ENCODE measurements at places on chromosomes 1 and 21.

DNA sequence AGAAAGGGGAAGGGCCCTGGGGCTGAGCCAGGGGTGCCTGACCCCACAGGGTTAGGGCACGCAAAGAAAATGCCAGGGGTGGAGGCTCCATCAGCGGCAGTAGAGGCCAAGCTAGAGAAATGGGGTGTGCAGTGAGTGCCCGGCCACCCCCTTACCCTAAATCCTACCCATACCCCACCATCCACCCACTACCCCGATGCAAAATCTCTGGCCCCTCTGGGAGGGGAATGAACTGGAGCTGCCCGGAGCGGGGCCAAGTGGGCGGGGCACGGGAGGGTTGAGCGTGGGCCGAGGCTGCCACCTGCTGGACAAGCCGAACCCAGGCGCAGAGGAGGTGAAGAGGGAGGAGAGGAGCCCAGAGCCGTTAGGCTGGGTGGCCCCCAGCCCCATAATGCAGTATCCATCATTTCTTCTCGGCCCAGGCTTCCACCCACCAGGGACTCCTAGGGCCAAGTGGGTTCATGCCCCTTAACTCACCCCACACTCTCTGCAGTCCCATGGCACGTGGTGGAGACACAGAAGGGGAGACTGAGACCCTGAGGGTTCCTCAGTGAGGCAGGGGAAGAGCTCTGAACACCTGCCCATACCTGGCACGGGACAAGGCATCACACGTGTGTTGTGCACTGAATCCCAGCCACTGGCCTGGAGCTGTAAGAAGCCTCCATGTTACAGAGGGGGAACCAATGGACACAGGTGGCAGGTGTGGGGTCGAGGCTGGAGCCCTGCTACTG lies 1.4 kb upstream of the C1QC start:
- DNase-seq: peak; percentile 35

DNA sequence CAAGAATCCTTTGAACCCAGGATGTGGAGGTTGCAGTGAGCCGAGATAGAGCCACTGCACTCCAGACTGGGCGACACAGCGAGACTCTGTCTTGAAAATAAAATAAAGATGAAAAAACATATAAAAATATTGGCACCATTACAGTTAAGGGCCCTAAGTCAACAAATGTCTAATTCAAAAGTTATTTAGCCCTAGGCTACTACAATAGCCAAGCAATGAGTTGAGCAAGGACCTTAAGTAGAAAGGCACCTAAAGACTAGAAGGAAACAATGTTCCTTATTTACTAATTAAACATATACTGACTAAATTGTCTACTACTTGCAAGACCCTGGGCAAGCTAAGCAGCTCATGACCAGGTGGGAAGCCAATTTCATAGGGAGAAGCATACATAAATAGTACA lies 4.1 kb downstream of the PIK3R3 start:
- no peak for DNase-seq

DNA sequence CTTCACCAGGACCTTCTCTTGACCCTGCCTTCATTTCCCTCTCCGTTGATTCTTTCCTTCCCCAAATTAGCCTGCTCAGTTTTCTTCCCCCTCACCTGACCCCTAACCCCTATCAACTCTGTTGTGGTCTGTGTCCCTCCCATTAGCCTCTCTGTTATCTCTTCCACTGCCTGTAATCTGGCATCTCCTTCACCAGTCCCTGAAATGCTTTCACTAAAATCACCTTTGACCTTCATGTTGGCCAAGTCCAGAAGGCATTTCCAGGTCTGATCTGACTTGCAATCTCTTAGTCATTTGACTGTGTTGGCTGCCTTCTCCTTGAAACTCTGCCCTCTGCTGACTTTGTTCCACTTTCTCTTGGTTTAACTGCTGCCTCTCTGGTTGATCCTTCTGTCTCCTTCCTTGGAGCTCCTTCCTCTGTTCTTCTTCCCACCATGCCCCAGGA lies 28.2 kb downstream of the ATP8B2 start:
- DNase-seq: no peak

- no peak for DNase-seq
Observed at GRCh38 chr1:212565571-212566305, 42.8 kb upstream of the ATF3 start.

DNA sequence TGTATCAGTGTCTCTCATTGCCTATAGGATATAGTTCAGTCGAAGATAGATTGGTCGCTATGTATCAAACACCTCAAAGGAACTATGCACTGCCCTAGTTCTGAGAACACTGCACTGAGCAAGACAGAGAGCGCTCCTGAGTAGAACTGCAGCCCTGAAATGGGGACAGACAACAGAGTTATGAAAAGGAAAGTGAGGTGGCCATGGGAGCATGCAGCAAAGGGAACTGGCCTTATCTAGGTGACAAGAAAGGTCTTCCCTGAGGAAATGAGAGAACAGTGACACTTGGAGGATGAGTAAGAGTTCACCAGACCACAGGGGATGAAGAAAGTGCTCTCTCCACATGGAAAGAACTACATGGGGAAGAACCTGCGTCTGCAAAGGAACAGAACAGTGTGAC lies 7.5 kb upstream of the G0S2 start:
- DNase-seq: no peak

- no peak for DNase-seq
Observed at GRCh38 chr1:48772211-48772610, 4.5 kb downstream of the BEND5 start.

DNA sequence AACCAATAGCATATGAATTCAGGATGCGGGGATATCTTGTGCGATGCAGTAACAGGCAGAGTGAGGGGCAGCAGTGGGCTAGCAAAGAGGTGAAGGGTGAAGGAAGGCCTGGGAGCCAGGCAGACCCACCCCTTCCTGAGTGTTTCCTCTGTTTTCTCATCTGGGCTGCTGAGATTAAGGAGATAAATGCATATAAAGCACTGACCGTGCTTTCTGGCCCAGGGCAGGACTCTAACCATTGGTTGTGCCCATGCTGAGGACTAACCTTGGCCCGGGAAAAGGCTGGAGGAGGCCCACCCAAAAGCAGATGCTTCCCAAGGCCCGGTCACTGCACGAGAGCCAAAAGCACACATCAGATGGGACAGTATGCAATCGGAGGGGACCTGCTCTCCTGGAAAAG lies 87.6 kb downstream of the PSMG1 start:
- no peak for DNase-seq

GRCh38 chr1:185939142-185939541 lies 205.0 kb downstream of the HMCN1 start:
- DNase-seq: no peak

DNA sequence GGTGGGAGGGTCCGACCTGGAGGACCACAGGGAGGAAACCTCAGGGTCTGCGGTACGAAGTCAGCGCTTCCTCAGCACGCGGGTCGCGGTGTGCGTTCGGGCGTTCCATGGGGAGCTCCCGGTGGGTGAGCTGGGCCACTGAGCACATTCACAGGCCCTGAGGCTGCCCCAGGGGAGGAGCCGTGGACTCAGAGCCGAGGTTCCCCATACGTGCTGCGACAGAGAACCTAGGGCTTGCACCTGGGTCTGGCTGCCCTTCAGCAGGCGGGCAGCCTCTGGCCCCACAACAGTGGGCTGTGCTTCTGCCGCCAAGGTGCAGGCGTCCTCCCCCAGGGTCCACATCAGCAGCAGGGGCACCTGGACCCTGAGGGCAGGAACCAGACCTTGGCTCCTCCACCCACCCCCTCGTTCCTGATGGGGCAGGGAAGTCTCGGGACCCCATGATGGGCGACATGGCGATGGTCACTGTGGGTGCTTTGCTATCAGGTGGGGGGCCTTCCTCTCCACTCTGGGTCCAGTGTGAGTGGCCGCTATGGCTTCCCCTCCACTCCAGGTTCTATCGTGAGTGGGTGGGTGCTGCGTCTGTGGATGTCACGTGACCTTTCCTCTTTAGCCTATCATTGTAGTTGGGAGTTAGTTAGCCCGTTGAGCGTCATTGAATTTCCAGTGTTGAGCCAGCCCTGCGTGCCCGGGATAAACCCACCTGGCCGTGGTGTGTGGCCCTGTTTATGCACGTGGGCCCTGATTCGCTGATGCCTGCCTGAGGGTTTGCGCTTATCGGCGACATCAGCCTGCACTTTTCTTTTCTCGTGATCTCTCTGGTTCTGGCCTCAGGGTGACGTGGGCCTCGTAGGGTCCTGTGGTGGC lies 27.9 kb downstream of the FTCD start:
- no peak for DNase-seq

DNA sequence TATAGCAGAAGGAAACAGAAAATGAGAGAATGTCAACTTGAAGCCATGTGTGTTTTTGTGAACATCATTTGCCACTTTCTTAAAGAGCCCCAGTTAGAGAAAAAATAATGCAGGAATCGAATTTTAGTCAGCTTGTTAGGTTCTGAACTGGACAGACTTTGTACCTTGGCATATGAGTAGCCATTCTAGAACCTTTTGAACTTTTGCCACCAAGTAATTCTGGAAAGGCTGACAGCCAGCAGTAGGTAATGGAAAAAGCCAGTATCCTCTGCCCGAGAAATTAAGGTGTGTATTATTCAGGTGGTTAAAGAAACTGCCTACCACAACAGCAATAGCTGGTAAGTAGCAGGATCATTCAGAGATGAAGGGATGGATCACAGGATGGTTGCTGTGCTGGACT lies 20.7 kb downstream of the LRRC8D start:
- no peak for DNase-seq

Data from anterior cingulate cortex (tissue), 58 donors.